ENCODE measurements at places on chromosomes 7 and 10.

DNA sequence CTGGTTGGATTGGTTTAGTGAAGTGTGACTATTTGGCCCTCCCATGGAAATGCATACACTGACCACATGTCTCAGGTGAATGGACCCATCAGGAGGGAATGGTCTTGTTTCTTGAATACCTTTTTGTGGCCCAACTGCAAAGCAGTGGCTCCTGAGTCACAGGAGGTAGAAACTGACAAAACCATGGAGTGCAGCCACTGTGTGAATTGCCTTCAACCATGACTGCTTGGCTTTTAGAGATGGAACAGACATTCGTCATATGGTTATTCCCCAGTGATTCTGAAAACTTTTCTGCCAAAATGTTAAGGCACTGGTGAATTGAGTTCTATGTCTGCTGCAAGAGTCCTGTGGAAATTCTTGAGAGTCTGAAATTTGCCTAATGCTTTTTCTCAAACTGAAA is 64.7 kb downstream of the CDK14 start:
- DNase-seq, result no peak

GRCh38 chr10:114520453-114520852 is 116.2 kb upstream of the AFAP1L2 start:
- DNase-seq, result peak; percentile 36

GRCh38 chr10:29600067-29600466 is 34.7 kb downstream of the SVIL start:
- DNase-seq, result no peak

GRCh38 chr7:27128034-27128433 is 2.5 kb downstream of the HOXA4 start:
- DNase-seq, result no peak

GRCh38 chr10:78314651-78315050 is 281.0 kb downstream of the RPS24 start:
- no peak for DNase-seq

DNA sequence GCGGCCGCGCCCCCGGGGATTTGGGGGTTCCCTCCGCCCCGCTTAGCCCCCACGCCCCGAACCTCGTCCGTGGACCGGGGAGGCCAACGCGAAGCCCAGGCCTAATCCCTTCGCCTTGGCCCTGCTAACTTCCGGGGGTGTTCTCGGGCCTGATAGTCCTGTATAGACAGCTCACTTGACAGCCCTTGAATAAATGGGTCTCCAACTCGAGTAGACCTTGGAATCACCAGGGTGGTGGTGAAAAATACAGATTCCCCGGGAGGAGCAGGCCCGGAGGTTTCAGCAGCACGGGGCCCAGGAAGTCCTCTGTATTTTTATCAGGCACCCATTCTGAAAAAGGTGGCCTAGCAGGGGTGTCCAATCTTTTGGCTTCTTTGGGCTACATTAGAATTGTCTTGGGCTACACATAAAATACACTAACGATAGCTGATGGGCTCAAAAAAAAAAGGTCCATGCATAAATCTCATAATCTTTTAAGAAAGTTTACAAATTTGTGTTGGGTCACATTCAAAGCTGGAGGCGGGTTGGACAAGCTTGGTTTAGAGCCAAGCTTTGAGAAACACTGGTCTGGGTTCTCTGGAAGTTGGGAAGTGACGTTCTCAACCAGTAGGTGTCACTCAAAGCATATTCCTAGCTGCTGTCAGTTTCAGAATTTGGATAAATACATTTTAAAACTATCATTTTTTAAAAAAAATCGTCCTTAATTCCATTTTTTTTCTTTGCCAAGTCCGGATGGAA is 221.7 kb downstream of the PHTF2 start:
- DNase-seq, result peak; percentile 45

- DNase-seq, result no peak
These were observed 201.4 kb downstream of the ADRA2A start for GRCh38 chr10:111278266-111278665.

GRCh38 chr10:48491392-48492139 is 113.3 kb downstream of the ARHGAP22 start:
- DNase-seq, result no peak

DNA sequence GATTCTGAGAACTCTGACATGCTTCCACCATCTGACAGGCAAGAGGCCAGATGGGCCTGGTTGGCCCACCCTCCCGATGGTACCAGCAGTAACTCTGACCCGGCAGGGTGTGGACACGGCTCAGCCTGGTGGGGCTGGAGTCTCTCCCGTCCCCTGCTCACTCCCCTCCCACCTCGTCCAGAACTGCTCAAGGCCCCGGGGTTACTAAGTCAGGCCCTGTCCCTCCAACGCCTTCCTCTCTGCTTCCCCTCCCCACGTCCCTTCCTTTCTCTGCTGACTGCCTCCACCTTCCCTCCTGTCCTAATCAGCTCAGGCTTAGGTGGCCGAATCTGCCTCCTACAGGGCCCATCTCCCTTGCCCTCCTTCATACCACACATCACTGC is 12.5 kb downstream of the CALML5 start:
- DNase-seq, result no peak
